ENCODE measurements at places on chromosomes 5 and 9. TPM values are rescaled to one million over a fixed set of nuclear protein-coding genes. Genes with fewer than 3 reads are reported as not detected.

Gene CARD9
- total RNA-seq = 2.1 TPM

DNA sequence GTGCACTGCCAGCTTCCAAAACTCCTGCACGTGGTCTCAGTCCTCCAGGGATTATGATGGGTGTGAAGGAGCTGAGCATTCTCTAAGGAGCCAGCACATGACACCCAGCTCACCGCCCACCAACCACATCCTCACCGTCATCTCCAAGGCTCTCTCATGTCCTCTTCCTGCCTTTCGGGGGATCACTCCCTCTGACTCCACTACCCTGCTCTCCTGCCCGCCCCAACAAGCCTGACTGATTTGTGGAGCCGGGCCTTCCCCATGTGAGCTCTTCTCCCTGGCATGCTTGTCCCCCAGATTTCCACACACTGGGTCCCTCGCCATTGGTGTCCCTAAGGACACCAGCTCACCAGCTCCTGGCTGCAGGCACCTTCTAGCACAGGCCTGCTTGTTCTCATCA lies 1.9 kb downstream of the ABO start:
- DNase-seq = no peak

Gene FLT4
- total RNA-seq = 5.3 TPM

DNA sequence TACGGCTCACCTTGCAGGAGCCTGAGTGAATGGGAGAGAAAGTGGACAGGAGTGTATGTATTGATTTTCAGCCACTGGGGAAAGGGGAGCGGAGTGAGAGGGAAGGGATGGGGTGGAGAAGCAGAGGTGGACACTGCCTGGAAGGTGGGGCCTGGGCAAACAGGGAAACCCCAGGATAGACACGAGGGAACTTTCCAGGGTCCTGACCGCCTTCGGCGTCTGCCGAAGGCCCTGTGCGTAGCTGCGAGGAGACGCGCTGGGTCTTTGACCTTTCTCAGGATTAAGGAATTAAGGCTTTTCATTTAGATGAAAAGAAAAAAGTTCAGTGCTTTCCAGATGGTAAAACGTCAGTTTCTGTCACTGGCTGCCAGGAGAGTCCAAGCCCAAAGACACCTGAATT lies 134.6 kb upstream of the RAPGEF1 start:
- no peak for DNase-seq

GRCh38 chr9:127396808-127397645 lies at the start of gene SLC2A8:
SLC2A8 (plus strand) TSS chr9:127397169; CDS start chr9:127397231, 62 bp downstream.
- peak; percentile 100 for DNase-seq

Gene OSMR
- 18.5 TPM for total RNA-seq

Gene SH3TC2
- 5.0 TPM for total RNA-seq

DNA sequence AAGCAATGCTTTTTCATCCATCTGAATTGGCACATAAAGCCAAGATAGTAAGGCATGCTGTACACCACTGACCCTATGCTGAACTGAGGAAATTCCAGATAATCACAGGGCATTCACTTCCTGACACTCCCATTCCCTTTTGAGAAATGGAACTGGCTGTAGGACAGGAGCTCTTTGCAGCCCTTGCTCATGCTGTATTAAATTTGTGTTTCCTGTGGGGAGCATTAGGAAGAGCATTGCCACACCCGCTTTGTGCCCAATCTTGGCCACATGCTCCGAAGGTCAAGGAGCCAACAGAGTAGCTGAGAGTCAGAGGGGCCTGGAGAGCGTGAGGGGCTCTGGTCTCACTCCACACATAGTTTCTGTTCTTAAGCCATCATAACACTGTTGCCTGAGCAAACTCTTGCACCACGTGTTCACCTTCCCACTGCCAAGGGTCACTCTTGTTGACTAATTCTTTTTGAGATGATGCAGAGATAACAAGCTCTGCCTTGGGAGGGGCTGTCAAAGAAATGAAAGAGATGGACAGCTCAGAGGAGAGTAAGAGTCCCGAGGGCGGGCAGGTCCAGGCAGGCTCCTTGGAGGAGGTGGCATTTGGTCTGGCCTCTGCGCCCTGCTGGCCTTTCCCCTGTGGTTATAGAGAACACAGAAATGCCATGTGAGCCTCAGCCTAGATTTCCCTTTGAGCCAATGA lies 31.7 kb upstream of the ARAP3 start:
- DNase-seq = no peak

- no peak for DNase-seq
Observed at GRCh38 chr9:91844190-91844589, 105.8 kb downstream of the ROR2 start.

Gene LHX2
- total RNA-seq = not detected

Gene PCDHA1
- total RNA-seq = not detected

- DNase-seq = no peak
Observed at GRCh38 chr5:168353216-168353957, 61.9 kb downstream of the WWC1 start.

Gene GRM6
- not detected for total RNA-seq

- no peak for DNase-seq
Observed at GRCh38 chr9:88680041-88680440, 145.1 kb downstream of the NXNL2 start.

Gene PCDHA9
- 0.68 TPM for total RNA-seq

DNA sequence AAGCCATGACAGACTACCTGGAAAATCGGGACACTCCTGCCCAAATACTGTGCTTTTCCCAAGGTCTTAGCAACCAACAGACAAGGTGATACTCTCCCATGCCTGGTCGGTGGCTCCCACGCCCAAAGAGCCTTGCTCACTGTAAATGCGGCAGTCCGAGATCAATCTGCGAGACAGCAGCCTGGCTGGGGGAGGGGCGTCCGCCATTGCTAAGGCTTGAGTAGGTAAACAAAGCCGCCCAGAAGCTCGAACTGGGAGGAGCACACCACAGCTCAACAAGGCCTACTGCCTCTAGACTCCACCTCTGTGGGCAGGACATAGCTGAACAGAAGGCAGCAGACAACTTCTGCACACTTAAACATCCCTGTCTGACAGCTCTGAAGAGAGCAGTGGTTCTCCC lies 272.1 kb upstream of the CCNG1 start:
- no peak for DNase-seq

DNA sequence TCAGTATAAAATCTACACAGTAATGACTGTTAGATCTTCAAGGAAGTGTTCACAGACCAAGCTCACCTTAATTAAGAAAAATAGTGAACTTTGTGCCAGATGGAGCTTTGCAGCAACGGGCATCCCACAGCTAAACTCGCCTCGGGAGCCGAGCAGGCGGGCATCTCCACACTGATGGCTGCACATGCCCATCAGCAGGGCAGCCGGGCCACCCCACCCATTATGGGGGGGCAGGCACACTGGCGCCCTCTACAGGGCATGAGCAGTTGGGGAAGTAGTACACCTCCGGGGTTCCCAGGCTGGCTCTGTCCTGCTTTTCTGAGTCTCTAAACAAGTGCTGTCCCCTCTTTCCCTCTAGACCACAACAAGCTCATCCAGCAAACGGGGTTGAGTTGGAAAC lies 21.6 kb downstream of the ANKS6 start:
- DNase-seq = no peak

DNA sequence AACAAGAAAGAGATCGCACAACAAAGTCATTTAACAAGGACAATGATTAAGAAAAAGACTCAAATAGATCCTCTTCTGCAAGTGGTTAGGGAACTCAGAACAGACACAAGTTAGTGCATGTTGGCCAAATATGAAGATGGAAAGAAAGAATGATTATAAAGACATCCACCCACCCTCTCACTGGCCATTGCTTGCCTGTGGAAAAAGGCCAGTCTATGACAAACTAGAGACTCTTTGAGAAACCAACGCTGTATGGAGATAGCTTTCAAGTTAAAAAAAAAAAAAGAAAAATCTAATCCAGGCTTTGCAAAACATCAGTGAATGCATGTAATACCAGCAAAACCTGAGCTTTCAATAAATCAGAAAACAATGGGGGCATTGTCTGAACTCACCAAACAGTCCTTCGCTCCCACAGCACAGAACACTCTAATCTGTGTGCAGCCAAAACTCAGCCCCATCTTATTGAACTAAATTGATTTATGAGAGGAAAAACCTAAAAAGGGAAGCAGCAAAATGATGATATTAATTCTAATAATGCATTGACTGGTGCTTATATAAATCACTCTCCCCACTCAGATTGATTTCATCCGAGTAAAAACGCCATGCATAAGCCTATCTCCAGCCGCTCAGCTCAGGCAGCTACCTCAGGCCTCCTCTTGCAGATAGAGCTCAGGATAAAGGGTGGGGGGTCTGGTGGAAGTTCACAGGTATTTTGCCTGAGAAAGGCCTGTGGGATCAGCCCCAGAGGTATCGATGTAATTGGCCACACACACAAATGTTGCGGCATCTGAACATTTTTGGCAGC lies 547.1 kb downstream of the CCDC171 start:
- no peak for DNase-seq

DNA sequence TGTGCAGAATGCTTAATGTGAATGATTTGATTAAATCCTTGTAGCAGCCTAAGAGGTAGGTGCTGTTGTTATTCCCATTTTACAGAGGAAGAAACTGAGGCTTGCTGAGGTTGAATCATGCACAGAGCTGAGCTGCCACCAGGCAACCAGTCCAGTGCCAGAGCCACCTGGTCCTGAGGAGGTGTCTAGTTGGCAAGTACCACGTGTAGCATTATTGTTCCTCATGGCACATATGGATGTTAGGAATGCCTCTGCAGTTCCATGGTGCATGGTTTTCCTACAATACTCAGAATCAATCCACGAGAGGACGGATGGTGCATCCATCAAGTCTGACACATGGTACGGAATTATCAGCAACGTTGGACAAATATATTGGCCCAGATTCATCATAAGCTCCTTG lies 8.9 kb downstream of the UBE2QL1 start:
- no peak for DNase-seq

Gene NUTM2F
- not detected for total RNA-seq

Gene SLCO6A1
- not detected for total RNA-seq

Gene IFNA2
- total RNA-seq = not detected

DNA sequence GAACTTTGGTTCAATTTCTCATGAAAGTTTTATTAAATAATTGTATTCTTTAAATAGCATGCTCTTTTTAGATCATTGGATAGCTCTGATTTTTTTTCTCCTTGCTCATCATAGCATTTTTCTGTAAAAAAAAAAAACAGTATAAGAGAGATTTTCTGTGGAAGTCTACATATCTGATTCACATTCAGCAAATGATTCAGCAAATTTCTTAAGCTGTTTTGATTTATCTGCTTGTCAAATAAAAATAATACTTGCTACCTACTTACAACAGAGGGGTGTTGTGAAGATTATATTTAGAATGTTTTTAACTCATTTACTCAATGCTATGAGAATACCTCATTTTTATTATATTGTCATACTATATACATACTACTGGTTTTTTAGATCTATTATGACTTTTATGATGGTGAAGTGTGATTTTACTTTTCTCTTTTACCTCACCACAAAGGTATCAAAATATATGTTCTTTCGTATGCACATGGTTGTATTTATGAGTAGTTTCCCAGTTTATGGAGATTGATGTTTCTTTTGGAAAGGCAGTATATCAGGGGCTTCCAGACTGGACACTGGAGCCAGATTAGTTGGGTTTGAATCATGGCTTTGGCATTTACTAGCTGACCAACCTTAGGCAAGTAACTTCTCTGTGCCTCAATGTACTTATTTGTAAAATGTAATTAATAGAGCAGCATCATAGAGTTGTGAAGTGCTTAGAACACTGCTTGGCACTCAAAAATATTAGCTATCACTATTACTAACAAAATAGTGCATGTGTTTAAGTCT lies 25.5 kb downstream of the TNPO1 start:
- DNase-seq = no peak

GRCh38 chr5:40436535-40437237 lies 243.0 kb upstream of the PTGER4 start:
- DNase-seq = no peak

GRCh38 chr9:115165233-115165632 lies 47.3 kb upstream of the TNC start:
- no peak for DNase-seq

Gene CDK5RAP2
- total RNA-seq = 50.7 TPM

DNA sequence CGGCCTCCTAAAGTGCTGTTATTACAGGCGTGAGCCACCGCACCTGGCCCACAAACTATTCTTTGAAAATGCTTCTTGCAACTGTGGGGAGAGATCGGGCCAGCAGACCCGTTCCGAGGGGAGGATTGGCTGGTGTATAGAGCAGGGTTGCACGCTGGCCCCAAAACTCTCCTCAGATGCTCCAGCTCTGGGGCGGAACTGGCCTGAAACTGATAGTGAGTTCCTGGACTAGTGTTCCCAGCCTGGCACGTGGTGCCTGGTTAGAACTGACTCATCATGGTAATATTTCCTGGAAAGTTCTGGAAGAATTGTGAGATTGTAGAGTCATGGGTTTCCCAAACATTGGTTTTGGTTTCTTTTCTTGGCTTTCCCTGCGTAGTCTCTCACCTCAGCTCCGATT lies 120.5 kb downstream of the FBXL7 start:
- DNase-seq = no peak

- DNase-seq = no peak
Observed at GRCh38 chr5:108367679-108368334, 14.1 kb downstream of the FBXL17 start.

DNA sequence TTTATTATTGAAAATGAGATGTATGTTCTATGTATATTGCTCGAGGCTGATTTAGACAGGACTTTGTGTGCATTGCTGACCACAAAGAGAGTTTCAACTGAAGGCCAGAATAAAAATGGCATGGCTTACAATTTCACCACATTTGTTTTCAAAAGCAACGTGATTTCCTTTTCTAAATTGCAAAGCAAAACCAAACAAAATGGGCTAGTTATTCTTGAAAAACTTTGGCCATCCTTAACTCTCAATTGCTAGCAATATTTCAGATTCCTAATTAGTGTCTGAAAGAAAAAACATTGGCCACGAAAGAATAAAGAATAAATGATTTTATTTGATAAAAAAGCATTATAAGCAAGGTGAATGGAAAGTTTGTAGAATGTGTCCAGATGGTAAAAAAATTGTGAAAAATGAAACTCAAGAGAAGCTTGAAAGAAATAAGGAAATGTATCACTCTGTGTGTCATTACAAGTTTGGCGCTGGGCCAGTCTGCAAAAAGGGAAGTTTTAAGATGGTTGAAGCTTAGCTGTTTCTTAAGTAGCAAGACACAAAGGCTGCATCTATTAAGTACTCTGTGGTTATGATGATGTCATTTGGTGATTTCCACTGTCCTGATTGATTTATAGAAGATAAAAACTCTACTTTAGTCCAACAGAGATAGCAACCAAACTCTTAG lies 89.2 kb upstream of the PRLR start:
- peak; percentile 79 for DNase-seq

Gene IL13
- total RNA-seq = not detected

Gene IFNA13
- total RNA-seq = not detected

GRCh38 chr5:160702934-160703333 lies 149.1 kb downstream of the ATP10B start:
- no peak for DNase-seq

Gene SLC44A1
- total RNA-seq = 26.8 TPM

Gene CBY3
- not detected for total RNA-seq

Gene TMEM267
- total RNA-seq = 11.7 TPM
